ENCODE measurements at places on chromosomes 5 and 9.

GRCh38 chr5:108629779-108630528, 117.7 kb upstream of the FER start:
- no peak for DNase-seq

DNA sequence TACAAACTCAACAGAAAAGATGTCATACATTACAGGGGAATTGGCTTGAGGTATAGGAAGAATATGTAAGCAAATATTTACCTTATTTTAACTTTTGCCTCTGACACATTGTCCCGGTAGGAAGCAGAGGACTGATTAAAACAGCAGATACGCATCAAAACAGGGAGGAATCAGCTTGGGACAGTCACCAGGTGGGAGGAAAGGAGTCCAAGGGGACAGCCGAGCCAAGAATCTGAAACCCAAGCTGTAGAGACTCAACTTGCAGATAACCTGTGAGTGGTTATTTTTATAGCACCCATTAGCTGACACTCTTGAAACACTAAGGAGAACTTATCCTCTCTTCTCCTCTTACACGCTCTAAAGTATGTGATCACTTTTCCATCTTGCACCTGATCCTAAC, 22.3 kb downstream of the PDZD2 start:
- no peak for DNase-seq

DNA sequence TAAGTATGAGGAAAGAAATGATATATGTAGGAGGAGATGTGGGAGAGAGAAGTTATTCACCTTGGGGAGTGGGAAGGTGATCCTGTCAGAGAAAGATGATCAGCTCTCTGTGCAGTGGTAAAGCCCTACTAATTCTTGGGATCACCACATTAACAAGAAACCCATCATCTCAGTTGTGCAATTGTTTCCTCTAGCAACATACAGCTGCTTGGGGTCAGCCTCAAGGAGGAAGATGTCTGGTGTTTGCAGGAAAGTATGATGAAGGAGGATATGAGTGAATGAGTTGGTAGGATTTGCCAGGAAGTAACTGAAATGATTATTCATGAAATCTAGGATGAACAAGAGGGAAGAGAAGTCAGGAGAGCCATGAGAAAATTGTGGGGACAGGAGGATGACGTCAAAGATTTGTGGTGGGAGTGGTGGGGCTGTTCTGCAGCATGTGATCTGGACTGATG, 50.1 kb downstream of the TNFSF8 start:
- DNase-seq = peak; percentile 16

DNA sequence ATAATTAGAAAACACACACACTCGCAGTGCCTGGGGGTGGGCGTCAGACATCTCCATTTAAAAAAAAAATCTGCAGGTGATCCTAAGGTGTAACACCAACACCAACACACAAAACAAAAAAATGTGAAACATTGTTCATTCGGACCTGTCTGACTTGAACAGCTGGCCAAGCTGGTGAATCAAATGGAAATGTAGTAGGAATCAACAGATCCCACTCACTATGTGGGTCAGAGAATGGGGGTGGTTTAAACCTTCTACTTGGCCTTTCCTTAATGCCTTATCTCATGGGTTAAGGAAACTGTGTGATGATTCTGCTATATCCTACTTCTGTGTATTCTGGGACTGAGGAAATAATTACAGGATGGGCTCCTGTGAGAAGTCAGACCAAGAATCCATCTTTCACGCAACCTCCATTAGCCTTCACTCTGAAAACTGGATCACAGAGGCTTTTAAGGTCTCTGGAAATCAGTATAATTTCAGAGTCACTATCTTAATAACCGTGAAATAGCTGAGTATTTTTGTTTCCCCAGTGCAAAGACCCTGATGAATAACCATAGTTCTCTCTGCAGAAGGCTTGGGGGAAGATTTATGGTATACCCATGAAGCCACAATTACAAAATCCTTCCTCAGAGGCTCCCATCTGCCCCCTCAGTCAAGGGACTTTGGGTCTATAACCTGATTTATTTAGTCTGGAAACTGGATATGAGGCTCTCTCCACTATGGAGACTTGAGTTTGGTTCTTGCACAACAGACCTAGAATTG, 17.2 kb upstream of the MCCC2 start:
- no peak for DNase-seq

DNA sequence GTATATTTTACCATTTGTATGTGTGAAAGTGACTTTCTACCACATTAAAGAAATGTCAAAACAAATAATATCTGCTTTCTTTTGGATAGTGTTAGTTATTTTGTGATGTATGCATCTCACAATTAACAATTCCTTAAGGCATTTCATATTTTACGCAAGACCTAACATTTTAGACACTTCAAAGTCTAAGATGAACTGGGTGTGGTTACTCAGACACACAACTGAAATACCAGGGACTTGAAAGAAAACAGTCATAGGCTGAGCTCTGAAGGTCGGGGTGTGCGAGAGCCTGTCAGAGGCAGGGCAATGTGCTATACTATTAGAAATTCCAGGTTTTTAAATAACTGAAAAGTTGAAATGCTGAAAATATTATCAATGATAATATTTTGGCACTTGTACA, 44.5 kb upstream of the ZNF622 start:
- no peak for DNase-seq

- DNase-seq = peak; percentile 33
Measured at GRCh38 chr5:81393783-81394718, at the start of gene ACOT12. TSS of gene ACOT12 (minus strand) at chr5:81394134. CDS start at chr5:81394114, 20 bp downstream.

GRCh38 chr9:124392871-124393460, 22.3 kb downstream of the PSMB7 start:
- peak; percentile 45 for DNase-seq

GRCh38 chr9:83964973-83965349, 15.1 kb downstream of the HNRNPK start:
- no peak for DNase-seq

- DNase-seq = peak; percentile 71
Measured at GRCh38 chr9:134434894-134435506, 108.7 kb downstream of the RXRA start.

- no peak for DNase-seq
Measured at GRCh38 chr5:164204338-164204946, 699.0 kb downstream of the MAT2B start.

Measured in hematopoietic multipotent progenitor cell treated with erythropoietin and hydrocortisone succinate and interleukin-3 and kit ligand, for 6 days (in vitro differentiated cells).